ENCODE measurements at places on chromosomes 12 and 14. TPM values are rescaled to one million over a fixed set of nuclear protein-coding genes. Genes with fewer than 3 reads are reported as not detected.

DNA sequence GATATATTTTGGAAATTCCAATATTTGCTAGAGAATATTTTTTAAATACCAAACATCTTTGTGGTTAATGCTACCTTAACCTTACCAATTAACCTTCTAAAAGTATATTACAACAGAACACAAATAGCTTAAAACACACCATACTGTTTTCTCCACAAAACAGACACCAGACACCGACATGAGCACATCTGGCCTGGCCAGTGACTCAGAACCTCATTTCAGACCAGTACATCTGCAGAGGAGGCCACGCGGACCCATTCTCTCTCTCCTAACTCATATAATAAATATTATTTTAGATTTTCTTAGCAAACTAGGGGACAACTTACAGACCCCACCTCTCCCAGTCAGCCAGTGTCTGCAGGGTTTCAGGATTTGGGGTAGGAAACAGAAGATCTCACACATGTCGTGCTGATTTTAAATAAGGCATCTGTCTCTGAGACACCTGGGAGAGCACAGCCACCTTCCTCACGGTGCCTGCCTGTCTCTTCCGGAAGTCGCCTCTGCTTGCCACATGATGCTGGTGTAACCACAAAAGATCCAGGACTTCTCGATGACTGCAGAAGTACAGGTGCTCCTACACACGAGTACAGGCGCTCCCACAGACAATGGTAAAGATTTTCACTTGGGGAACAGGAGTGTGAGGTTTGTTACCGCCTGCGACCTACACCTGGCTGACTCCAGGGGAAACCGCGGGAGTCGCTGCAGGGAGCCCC is 9.7 kb upstream of the ANKLE2 start:
- peaks cover 12% of the 10 kb centered on the region for H3K4me1 ChIP-seq
- H3K36me3 ChIP-seq = peaks cover 23% of the 10 kb centered on the region
- H3K27me3 ChIP-seq = no peaks in the 10 kb centered on the region
- DNase-seq = no peak
- no peak overlapping the region for H3K27ac ChIP-seq

DNA sequence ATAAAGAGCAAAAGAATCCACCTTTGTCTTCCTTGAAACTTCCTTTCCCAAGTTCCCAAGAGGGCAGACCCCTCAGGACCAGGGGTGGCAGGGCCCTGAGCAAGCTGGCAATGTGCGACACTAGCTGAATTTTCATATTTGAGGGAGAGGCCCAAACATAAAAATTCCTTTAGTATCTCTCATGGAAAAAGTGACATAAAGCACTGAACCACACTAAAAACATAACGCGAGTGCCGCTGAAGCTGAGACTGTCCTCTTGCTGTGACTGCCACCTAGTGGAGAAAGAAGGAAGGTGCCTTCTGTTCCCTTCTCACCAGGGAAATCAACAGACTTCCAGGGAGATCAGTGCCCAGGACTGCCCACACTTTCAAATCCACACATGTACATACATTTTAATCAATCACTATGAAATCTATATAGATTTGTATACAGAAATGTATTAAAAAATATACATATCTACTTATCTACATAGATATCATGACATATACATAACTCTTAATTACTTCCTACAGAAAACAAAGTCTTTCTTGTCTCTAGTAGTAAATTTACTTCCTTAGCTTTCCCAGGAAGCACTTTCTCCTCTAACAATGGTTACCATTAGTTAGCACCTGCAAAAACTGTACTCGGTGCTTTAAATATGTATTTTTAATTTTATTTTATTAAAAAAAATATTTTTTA is 53.8 kb downstream of the SSH1 start:
- peaks cover 82% of the 10 kb centered on the region for H3K4me1 ChIP-seq
- H3K27ac ChIP-seq = peak overlapping the region; percentile 91
- H3K36me3 ChIP-seq = peaks cover 14% of the 10 kb centered on the region
- peak overlapping the region; percentile 5 for H3K4me3 ChIP-seq
- peak; percentile 94 for DNase-seq

GRCh38 chr14:88030079-88030478 is 25.1 kb downstream of the GPR65 start:
- no peaks in the 10 kb centered on the region for H3K27me3 ChIP-seq
- no peaks in the 10 kb centered on the region for H3K4me1 ChIP-seq
- H3K27ac ChIP-seq = no peak overlapping the region

GRCh38 chr12:57618966-57619433 is 7.8 kb downstream of the ARHGEF25 start:
- DNase-seq = peak; percentile 46
- H3K36me3 ChIP-seq = peaks cover 19% of the 10 kb centered on the region
- H3K4me1 ChIP-seq = no peaks in the 10 kb centered on the region
- H3K27ac ChIP-seq = no peak overlapping the region
- no peak overlapping the region for H3K4me3 ChIP-seq

DNA sequence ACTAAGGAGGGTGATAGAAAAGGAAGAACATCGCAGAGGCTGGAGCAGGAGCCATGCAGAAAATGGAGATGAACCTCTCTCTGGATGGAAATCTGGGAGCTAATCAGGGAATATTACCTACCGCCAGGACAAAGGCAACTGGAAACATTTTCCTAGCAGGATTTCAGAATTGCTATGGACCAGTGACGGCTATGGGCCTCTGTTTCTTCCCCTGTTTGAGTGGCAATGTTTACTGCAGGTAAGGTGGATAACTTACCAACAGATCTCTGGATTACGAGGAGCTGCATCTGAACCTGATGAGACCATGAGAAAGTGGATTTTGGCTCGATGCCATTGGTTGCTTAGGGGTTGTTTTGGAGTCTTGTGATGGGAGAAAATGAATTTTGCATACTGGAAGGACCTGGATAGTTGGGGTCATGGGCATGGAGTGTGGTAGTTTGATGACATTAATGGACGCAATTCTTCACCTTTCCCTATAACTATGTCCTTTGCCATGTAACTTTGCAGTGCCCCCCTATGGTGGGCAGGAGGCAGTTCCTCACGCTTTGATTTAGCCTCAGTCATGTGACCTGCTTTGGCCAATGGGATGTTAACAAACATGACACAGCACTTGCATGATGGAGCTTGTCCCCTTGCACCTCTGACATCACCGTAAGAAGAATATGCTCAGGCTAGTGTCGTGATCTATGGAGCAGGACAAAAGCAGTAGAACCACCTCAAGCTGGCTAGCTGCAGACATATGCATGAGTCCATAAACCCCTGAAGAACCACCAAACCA is 51.1 kb downstream of the CALM1 start:
- H3K4me3 ChIP-seq = no peak overlapping the region
- no peak overlapping the region for H3K27ac ChIP-seq
- no peak for DNase-seq
- H3K27me3 ChIP-seq = no peaks in the 10 kb centered on the region
- H3K36me3 ChIP-seq = no peaks in the 10 kb centered on the region

GRCh38 chr14:99348816-99349614 is 77.0 kb upstream of the BCL11B start:
- no peak overlapping the region for H3K27ac ChIP-seq
- no peak overlapping the region for H3K4me3 ChIP-seq
- H3K36me3 ChIP-seq = no peaks in the 10 kb centered on the region
- peak; percentile 12 for DNase-seq
- H3K27me3 ChIP-seq = no peaks in the 10 kb centered on the region

DNA sequence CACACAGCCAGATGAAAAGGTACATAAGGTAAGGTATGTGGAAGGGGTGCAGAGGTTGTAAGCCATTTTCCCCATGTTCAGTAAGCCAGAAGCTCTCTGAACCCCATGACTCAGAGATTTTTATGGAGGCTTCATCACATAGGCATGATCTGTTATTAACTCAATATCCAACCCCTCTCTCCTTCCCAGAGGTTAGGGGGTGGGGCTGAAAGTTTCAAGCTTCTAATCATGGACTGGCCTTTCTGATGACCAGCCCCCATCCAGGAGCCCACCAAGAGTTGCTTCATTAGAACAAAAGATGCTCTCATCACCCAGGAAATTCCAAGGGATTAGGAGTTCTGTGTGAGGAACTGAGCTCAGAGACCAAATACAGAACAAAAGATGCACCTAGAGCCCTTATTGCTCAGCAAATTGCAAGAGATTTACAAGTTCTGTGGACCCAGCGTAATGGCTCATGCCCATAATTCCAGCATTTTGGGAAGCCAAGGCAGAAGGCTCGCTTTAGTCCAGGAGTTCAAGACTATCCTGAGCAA is 103.2 kb upstream of the DAAM1 start:
- H3K36me3 ChIP-seq = no peaks in the 10 kb centered on the region
- H3K4me1 ChIP-seq = no peaks in the 10 kb centered on the region
- H3K27ac ChIP-seq = no peak overlapping the region
- no peak for DNase-seq
- H3K27me3 ChIP-seq = no peaks in the 10 kb centered on the region

The CSRP2 gene
- 20.3 TPM for total RNA-seq

The SPRYD4 gene
- total RNA-seq = 2.1 TPM

The NRXN3 gene
- total RNA-seq = 40.7 TPM

- no peak overlapping the region for H3K4me3 ChIP-seq
- DNase-seq = no peak
Observed at GRCh38 chr12:14995583-14996425, 23.0 kb downstream of the PDE6H start.

DNA sequence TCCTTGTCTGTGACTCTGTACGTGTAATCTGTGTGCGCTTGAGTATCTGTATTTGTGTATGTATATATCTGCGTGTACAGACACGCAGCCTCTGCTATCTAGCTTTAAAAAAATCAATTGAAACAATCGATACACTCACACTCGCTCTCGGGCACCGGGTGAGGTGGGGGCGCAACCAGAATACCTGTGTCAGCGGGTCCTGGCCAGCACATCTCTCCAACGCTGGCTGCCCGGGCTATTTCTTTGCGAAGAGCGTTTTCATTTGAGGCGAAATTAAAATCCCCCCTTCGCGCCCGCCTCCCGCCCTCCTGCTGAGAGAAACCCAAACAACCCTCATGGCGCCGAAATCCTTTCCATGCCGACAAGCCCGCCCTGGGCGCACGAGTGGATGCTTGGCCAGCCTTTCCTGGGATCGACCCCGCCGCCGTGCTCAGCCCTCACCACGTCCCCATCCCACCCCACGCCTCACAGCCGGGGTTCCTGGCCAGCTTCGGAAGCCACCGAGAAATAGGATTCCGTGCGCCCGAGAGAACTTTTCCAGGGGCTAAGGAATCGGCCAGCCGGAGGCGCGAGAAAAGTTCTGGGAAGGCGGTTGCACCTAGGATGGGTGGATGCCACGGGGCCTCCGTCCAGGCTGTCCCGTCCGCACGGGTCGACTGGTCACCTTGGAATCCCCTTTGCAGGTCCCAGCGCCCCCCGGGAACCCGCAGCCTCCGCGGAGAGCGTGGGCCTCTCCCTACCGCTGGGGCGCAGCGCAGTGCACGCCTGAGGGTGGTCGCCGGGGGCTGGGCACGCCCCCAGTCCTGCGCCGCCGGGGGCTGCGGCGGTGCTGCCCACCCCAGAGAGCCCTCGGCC is 1.0 kb downstream of the ZDHHC22 start:
- no peak overlapping the region for H3K27ac ChIP-seq
- no peaks in the 10 kb centered on the region for H3K4me1 ChIP-seq
- peaks cover 79% of the 10 kb centered on the region for H3K27me3 ChIP-seq
- no peaks in the 10 kb centered on the region for H3K36me3 ChIP-seq
- no peak for DNase-seq
- H3K4me3 ChIP-seq = no peak overlapping the region

DNA sequence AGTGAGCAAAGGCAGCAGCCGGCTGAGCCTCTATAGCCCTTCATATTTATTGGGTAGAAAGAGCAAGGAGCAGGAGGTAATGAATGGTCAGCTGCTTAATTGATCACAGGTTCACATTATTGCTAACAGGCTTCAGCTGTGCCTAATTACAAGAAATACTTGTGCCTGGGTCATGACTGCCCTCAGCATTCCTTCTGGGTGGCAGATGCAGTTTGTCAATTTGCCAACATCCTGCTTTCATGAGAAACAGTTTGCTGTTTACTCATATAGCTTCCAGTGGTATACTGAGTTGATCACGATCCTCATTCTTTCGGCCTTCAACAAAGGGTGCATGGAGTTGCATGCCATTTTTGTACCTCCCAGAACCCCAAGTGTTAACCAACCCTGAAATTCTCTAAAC is 81.0 kb upstream of the PLEKHG7 start:
- no peaks in the 10 kb centered on the region for H3K4me1 ChIP-seq
- H3K27ac ChIP-seq = no peak overlapping the region
- no peak for DNase-seq
- no peaks in the 10 kb centered on the region for H3K27me3 ChIP-seq

- no peaks in the 10 kb centered on the region for H3K36me3 ChIP-seq
- DNase-seq = no peak
- no peaks in the 10 kb centered on the region for H3K4me1 ChIP-seq
- H3K27ac ChIP-seq = no peak overlapping the region
- H3K27me3 ChIP-seq = no peaks in the 10 kb centered on the region
- H3K4me3 ChIP-seq = no peak overlapping the region
Observed at GRCh38 chr14:94165744-94166143, 8.4 kb upstream of the PPP4R4 start.

GRCh38 chr14:71181215-71182003 is 274.1 kb downstream of the PCNX1 start:
- H3K27me3 ChIP-seq = no peaks in the 10 kb centered on the region
- no peaks in the 10 kb centered on the region for H3K36me3 ChIP-seq
- H3K27ac ChIP-seq = no peak overlapping the region
- DNase-seq = no peak

DNA sequence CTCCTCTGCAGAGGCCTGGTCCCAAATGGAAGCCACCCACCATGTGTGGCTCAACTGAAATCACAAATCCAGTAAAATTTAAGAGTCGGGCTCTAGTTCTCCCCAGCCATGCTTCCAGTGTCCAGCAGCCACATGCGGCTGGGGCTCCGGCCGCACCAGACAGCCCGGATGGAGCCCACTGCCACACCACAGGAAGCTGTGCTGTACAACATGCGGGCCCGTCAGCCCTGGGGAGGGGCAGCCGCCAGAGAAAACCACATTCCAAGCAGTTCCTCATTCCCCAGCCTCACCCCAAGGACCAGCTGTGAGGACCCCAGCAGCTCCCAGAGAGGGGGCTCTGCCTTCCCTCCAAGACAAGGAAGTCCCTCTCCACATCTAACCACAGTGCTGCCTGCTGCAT is 135.0 kb downstream of the NCOR2 start:
- peak overlapping the region; percentile 59 for H3K27ac ChIP-seq
- peaks cover 17% of the 10 kb centered on the region for H3K36me3 ChIP-seq
- DNase-seq = no peak
- no peaks in the 10 kb centered on the region for H3K27me3 ChIP-seq
